Naive thymus-derived CD4-positive, alpha-beta T cell (primary cell): ENCODE measurements at places on chromosomes 2 and 18. TPM values are rescaled to one million over a fixed set of nuclear protein-coding genes. Genes with fewer than 3 reads are reported as not detected.

GRCh38 chr2:26653207-26654060 lies 12.3 kb upstream of the CIB4 start:
- H3K4me3 ChIP-seq, result no peak overlapping the region
- DNase-seq, result no peak
- H3K4me1 ChIP-seq, result no peaks in the 10 kb centered on the region
- no peaks in the 10 kb centered on the region for H3K27me3 ChIP-seq
- H3K27ac ChIP-seq, result no peak overlapping the region
- H3K36me3 ChIP-seq, result no peaks in the 10 kb centered on the region

GRCh38 chr2:176328149-176328548 lies 58.9 kb downstream of the MTX2 start:
- H3K27me3 ChIP-seq, result no peaks in the 10 kb centered on the region
- peaks cover 5% of the 10 kb centered on the region for H3K36me3 ChIP-seq
- H3K27ac ChIP-seq, result no peak overlapping the region

DNA sequence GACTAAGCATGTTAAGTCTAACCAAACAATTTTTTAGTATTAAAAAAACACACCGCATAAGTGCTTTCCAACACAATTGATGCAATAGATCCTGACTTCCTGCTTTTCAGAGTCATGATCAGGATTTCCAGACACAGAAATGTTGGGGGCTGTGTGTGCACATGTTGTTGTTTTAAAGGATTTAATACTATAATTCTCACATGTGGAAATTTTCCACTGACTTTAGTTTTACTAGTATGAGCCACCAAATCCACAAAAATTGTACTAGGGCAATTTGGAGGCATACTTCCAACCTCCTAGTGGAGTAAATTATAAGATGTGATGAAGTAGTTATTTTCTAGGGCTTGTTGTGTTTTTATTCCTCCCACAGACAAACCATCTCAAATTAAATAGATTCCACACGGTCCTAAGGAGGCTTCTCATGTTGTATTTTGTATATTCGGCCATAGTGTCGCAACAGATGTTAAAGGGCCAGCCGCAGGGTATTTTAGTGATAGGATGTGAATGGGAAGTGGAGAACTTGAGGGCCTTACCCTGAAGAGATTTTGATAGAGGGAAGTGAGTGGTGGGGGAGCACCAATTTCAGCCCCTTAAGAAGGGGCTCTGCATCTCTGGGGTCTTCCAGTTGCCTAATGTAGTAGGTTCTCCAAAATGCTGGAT lies 108.9 kb upstream of the KLF7 start:
- no peaks in the 10 kb centered on the region for H3K4me1 ChIP-seq
- H3K27me3 ChIP-seq, result no peaks in the 10 kb centered on the region
- H3K27ac ChIP-seq, result no peak overlapping the region
- no peak overlapping the region for H3K4me3 ChIP-seq
- DNase-seq, result no peak

DNA sequence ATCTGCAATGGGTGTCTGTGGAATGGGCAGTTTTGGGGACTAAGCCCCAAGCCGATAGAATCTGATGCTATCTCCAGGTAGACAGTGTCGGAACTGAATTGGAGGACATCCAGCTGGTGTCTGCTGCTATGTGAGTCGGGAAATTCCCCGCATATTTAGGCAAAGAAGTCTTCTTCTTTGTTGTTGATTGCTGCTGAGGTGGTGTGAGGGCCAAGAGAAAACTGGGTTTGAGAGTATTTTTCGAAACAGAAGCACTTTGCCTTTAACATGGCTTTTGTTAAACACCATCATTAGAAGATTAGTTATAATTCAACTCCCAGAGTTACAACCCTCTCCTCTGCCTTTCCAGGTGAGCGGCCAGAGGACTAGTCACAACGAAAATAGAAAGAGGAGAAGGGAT lies 49.4 kb upstream of the ACTR3 start:
- no peaks in the 10 kb centered on the region for H3K27me3 ChIP-seq
- DNase-seq, result no peak
- no peaks in the 10 kb centered on the region for H3K36me3 ChIP-seq
- no peaks in the 10 kb centered on the region for H3K4me1 ChIP-seq

DNA sequence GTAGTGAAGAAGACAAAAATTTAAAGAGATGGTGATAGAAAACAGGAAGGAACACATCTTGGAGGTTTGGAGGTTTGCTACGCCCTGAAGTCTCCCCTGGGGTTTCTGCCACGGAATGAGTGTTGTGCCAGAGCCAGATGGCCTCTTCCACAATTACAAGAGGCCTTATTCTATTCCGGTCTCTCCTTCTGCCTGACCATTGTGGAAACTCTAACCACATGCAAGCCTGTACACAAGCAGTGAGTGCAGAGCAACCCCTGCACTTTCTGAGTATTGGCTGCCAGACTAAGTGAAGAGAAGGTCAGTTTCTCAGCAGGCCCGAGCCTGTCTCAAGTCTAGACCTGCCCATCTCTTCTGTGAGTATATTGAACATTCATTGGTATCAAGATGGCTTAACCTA lies 22.7 kb upstream of the MYO1B start:
- no peaks in the 10 kb centered on the region for H3K36me3 ChIP-seq
- no peak overlapping the region for H3K27ac ChIP-seq
- no peak overlapping the region for H3K4me3 ChIP-seq
- no peak for DNase-seq
- no peaks in the 10 kb centered on the region for H3K27me3 ChIP-seq

DNA sequence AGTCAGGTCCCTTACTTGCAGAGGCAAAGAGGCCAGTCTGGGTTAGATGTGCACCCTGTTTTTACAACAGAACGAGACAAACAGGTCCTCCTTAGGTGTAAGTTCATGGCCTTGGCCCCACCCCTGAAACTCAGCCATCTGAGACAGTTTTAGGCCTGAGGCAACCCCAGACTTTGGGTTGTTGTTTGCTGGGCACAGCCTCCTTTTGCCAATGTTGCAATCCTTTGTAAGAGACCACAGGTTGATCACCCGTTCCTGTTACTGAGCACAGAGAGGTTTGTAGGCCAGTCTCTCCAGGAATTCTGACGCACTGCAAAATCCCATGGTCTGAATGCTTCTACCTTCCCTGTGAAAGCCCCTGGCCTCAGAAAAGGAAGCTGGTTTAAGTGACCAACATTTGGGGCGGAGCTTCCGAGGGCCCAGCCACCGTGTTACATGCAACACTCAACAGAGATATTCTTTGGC lies 15.5 kb upstream of the IL1RN start:
- no peaks in the 10 kb centered on the region for H3K27me3 ChIP-seq
- H3K36me3 ChIP-seq, result no peaks in the 10 kb centered on the region
- no peak overlapping the region for H3K4me3 ChIP-seq
- no peak overlapping the region for H3K27ac ChIP-seq

GRCh38 chr2:6072768-6073167 lies 380.6 kb downstream of the SOX11 start:
- no peak overlapping the region for H3K4me3 ChIP-seq
- H3K27me3 ChIP-seq, result no peaks in the 10 kb centered on the region
- H3K4me1 ChIP-seq, result no peaks in the 10 kb centered on the region
- no peaks in the 10 kb centered on the region for H3K36me3 ChIP-seq
- DNase-seq, result no peak

- H3K27me3 ChIP-seq, result no peaks in the 10 kb centered on the region
- no peak overlapping the region for H3K4me3 ChIP-seq
- H3K4me1 ChIP-seq, result no peaks in the 10 kb centered on the region
Observed at GRCh38 chr2:53911434-53912189, 51.8 kb upstream of the GPR75 start.

- no peaks in the 10 kb centered on the region for H3K27me3 ChIP-seq
- no peak overlapping the region for H3K27ac ChIP-seq
- H3K36me3 ChIP-seq, result no peaks in the 10 kb centered on the region
- no peak overlapping the region for H3K4me3 ChIP-seq
- DNase-seq, result no peak
Observed at GRCh38 chr2:156538083-156538504, 101.9 kb downstream of the GPD2 start.

GRCh38 chr2:10845640-10846039 lies 33.1 kb upstream of the PDIA6 start:
- H3K4me3 ChIP-seq, result no peak overlapping the region
- H3K27ac ChIP-seq, result no peak overlapping the region
- no peak for DNase-seq
- H3K36me3 ChIP-seq, result no peaks in the 10 kb centered on the region

Gene GALR1
- total RNA-seq, result not detected

Gene PROM2
- 0.24 TPM for total RNA-seq
